T follicular helper cell (primary cell): ENCODE measurements at places on chromosomes 5 and 9.

- DNase-seq = no peak
Observed at GRCh38 chr5:10622810-10623209, 58.9 kb downstream of the ANKRD33B start.

DNA sequence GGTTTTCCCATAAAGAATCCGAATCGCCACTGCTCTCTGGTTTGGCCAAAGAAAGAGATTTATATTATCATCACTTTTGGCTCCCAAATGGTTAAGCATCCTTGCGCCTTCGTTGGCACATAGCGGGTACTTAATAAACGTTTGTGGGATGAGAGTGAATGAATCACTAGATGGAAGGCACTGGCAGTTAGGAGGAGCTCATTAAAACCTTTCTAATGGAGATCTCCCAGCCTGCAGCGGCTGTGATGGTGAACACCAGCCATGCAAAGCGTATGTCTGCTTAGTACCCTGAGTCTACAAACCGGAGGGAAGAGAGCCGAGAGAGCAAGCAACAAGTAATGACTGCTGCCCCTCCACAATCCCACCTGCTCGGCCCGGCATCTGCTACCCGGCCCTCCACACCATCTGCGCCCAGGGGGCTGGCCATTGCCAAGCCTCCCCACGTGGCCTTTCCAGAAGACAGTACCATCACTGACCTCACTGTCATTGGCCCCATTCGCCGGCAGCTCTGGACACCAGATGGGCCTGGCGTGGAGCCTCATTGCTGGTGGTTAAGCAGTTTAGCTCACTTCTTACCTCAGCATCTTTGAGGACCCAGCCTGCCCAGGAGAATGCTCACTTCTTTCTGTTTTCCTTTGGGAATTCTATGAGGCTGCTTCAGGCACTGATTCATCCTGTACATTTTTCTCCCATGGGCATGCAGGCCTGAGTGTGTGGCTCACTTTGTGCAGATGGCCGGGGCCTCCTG is 39.3 kb upstream of the ANKRD33B start:
- DNase-seq = no peak

GRCh38 chr5:69079556-69079955 is 14.3 kb upstream of the SLC30A5 start:
- DNase-seq = no peak

GRCh38 chr9:69649566-69650250 is 22.5 kb downstream of the APBA1 start:
- no peak for DNase-seq

- DNase-seq = no peak
Observed at GRCh38 chr9:129108805-129109536, 1.6 kb downstream of the CRAT start.

- DNase-seq = no peak
Observed at GRCh38 chr9:87011551-87011950, 64.2 kb upstream of the GAS1 start.

- DNase-seq = no peak
Observed at GRCh38 chr9:101486693-101487442, 46.8 kb upstream of the RNF20 start.

DNA sequence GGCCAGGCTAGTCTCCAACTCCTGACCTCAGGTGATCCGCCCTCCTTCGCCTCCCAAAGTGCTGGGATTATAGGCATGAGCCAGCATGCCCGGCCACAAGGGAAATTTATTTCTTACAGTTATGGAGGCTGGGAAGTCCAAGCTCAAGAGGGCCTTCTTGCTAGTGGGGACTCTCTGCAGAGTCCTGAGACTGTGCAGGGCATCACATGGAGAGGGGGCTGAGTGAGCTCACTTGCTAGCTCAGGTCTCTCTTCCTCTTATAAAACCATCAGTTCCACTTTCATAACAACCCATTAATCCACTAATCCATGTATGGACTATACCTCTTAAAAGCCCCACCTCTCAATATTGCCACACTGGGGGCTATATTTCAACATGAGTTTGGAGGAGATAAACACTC is 5.1 kb upstream of the SPIN1 start:
- no peak for DNase-seq

- no peak for DNase-seq
Observed at GRCh38 chr9:114266969-114267368, 55.9 kb upstream of the ORM1 start.
